Inflammatory macrophage (primary cell): ENCODE measurements at places on chromosomes 12 and 14.
A peak's percentile ranks its signal among the peaks of the same experiment; 100 is the strongest.

- peak; percentile 72 for DNase-seq
These were observed at the start of gene BCAT1 for GRCh38 chr12:24948757-24949722. BCAT1 (minus strand) TSS chr12:24949101; CDS start chr12:24948932, 169 bp downstream.

GRCh38 chr14:63659726-63660125, 18.1 kb upstream of the WDR89 start:
- no peak for DNase-seq

DNA sequence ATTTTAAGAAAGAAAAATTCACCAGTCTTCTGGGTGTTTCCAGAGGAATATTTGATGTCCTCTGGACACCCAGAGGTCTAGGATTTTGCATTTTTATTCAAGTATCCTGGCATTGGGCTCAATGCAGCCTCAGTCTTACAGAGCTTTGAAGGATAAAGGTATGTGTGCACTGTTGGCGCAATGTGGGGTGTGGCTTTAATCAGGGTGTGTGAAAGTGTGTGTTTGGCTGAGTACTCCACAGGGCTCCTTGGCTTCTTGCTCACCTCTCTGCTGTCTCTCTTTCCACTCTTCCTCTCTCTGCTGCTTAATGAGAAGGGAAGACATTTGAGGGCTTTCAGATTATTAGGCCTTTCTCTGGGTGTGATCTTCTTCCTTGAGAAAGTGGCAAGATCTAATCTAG, 193.3 kb upstream of the CCND2 start:
- DNase-seq: no peak

- DNase-seq: no peak
These were observed 420 bp upstream of the OTUB2 start for GRCh38 chr14:94025720-94026119.

GRCh38 chr14:39555749-39556148, 123.5 kb upstream of the FBXO33 start:
- no peak for DNase-seq

- DNase-seq: no peak
These were observed 33.1 kb upstream of the ETFBKMT start for GRCh38 chr12:31626270-31626995.

DNA sequence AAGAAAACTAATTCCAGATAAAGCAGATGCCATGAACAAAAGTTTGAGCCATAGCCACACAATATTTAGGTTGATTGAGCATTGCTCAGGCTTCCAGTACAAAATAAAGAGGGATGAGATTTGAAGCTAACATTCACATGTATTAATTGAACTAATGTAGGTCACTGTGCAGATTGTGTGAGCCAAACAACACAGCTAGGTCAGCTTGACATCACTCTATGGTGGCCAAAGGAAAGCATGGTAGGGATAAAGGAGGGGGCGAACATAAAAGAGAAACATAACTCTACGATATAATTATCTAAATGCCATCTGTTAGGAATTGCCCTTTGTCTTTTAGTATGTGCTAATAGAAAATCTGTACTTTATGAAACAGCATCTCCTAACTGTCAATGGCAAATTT, 477.7 kb upstream of the SYT1 start:
- no peak for DNase-seq

DNA sequence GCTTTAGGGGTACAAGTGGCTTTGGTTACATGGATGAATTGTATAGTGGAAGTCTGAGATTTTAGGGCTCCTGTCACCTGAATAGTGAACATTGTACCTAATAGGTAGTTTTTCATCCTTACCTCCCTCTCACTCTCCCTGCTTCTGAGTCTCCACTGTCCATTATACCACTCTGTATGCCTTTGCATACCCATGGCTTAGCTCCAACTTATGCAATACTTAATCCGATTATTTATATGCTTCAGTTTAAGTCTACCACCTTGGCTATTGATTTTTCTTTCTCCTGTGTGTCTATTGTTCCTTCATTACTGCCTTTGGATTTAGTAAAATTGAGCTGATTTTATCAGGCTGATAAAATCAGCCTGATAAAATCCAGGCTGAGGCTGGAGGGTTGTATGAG, 30.5 kb upstream of the C12orf71 start:
- no peak for DNase-seq

DNA sequence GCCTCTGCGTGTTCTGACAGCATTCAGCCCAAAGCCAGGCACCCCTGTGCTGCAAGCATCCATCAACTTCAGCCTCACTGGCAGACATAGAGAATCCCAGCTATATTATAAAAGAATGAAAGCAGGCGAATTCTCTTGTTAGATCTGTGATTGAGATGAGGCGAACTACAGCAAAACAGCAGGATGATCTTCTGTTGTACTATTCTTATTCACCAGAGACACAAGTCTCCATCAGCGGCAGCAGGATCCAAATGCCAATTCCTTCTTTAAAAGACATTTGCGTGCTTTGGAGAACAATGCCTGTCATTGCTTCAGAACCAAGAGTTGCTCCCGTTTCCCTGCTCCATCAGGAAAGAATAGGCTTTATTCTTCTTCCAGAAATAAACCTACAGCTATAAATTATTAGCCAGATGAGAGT, 188.9 kb downstream of the SLC41A2 start:
- DNase-seq: no peak

DNA sequence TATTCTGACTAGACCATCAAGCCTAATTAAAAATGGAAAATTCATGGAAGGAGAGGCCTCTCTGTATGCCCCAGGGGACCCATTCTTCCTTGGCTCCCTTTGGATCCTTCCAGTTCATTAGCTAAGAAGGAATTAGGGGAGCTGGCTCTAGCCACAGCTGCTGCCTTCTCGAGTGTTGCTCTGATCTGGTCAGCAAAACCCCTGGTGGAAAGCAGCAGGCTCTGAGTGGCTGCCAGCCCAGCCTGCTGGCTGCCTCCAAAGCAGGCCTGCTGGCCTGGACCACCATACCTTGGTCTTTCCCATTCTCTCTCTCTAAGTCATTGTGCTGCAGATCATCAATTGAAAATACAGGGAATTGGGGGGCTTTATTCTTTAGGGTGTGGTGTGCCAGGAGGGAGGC, 29.0 kb upstream of the AKAP6 start:
- DNase-seq: no peak

GRCh38 chr12:89262855-89263552, 89.3 kb downstream of the DUSP6 start:
- no peak for DNase-seq

DNA sequence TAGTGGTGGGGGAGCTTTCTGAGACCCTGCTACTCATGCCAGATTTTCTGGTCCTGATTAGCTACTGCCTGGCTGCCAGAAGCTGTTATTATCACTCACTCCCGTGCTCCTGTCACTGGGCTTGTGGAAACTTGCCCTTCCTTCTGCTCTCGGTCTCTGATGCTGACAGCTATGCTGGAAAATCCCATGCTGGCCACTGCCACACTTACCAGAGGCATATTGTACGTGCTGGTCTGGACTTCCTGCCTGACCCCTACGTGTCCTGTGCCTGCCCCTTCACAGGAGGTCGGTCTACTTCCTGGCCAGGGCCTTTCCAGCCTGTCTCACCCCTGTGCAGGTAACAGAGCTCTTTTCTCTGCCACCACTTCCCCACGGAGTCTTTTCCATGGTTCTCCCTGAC, 149.4 kb upstream of the PLEKHG7 start:
- DNase-seq: no peak

DNA sequence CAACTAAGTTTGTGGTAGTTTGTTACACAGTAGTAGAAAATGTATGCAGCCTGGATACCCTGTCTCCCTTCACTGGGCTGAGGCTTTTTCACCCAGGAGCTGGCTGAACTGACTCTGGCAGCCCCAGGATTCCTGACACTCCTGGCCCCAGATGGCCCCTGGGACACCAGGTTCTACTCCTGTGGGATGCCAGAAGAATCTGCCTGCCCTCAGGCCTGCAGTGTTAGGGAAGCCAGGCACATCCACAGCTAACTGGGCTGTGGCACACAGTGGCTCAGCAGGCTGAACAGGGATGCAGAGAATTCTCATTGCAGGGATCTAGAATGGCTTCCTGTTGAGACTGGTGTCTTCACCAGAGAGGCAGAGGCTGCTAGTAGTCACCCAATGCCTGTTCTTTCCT, 8.5 kb downstream of the IFI27 start:
- DNase-seq: no peak
